ENCODE measurements at places on chromosomes 3 and 15.

GRCh38 chr3:156143136-156143535, 22.8 kb downstream of the KCNAB1 start:
- no peak for DNase-seq

GRCh38 chr15:78070049-78070700, 7.3 kb downstream of the TBC1D2B start:
- DNase-seq, result no peak

GRCh38 chr15:75161917-75162414, 39.7 kb upstream of the C15orf39 start:
- no peak for DNase-seq

- no peak for DNase-seq
Observed at GRCh38 chr3:44016818-44017217, 224.9 kb upstream of the TOPAZ1 start.

DNA sequence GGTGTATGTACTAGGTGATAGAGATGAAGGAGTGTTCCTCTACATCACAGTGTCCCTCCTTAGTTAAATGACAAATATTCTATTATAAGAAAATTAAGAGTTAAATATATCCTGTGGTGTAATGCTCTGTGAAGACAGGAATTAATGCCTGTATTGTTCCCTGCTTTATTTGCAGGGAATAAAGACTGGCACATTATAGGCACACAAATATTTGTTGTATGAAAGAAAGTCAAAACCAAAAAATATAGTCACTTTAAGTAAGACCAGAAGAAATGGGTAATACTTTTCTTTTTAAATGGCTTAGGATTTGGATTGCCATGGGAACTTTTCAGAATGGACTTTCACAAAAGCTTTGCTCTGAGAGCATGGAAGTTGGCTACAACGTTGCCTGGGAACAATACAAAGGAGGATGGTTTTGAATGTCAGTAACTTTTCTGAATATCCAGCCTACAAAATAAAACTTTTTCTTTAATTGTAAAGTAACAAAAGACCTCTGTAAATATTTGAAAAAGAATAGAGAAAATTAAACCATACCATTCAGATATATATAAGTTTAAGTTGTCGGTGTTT, 158.0 kb upstream of the P2RY1 start:
- DNase-seq, result no peak

DNA sequence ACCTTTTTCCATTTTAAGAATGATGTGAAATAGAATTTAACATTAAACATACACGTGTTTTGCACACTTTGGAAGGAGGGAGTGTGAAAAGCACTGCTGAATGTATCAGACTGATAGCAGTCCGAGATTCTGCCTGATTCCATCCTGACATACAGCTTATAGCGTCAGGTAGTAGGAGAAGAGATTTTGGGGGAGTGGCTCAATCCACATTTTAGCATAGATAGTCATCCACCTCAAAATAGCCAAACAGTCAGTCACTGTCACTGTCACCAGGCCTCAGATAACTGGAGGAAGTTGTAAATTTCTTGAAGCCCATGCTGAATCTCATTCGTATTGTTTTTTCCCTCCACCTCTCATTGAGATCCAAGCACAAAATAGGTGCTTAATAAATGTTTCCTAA, 35.4 kb upstream of the ARHGEF26 start:
- no peak for DNase-seq

DNA sequence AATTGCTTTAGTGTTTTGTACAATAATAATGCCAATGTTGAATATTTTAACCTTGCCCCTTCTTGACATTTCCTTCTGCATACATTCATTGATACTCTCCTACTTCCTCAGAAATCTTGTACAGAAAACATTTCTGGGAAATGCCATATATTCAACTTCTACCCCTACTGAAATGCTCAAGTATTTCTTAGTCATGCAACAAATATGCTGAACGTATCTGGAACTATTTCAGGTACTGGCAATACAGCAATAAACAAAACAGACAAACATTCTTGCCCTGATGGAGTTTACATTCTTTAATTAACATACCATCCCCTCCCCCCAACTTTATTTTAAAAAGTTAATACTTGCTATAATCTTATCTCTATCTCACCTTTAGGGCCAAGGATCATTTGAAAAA, 147.2 kb downstream of the STAG1 start:
- no peak for DNase-seq

- no peak for DNase-seq
Observed at GRCh38 chr3:104632521-104632920, 734.2 kb upstream of the ALCAM start.

- no peak for DNase-seq
Observed at GRCh38 chr15:44763848-44764247, 27.5 kb downstream of the TRIM69 start.

DNA sequence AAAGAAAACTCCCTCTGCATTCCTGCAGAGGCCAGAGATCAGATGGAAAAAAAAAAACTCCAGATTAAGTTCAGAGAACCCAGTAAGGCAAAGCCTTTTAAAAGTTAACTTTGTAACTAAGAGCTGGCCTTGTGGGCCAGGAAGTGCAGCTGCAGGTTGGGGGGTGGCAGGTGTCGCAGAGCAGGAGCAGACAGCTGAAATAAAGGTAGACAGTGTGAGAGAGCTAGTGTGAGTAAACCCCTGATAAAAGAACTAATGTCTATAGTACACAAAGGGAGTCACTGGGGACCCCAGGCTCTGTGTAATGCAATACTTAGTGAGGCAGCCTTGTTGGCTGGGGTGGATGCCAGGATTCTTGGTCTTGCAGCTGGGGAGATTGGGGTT, 42.1 kb downstream of the PPCDC start:
- DNase-seq, result no peak

GRCh38 chr3:9373465-9373864, 10.6 kb downstream of the THUMPD3 start:
- no peak for DNase-seq

DNA sequence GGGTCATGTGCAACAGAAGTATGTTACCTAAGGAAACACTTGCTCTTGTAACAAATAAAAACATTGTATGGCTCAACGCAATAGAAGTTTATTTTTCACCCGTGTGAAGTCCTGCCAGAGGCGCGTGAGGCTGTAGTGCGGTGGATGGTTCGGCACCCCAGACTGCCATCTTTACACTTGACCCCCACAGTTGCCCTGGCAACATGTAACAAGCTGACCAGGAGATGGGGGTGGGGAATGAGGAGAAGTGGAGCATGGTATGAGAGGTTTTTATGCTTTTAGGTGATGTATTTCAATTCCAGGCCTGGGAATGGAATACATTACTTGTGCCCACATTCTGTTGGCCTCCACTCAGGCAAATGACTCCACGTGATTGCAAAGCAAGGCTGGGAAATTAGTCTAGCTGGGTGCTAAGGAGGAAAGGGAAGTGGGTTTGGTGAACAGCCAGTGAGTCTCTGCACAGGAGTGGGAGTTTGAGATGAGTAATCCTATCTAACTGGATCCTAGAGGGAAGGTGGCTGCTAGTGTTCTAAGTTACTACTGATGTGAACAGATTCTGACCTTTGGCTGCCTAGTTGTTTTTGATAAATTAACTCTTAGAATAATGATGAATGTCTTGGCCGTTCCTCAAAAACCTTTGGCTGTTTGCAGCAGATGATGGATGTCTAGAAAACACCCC, 33.8 kb upstream of the GREM1 start:
- DNase-seq, result no peak

DNA sequence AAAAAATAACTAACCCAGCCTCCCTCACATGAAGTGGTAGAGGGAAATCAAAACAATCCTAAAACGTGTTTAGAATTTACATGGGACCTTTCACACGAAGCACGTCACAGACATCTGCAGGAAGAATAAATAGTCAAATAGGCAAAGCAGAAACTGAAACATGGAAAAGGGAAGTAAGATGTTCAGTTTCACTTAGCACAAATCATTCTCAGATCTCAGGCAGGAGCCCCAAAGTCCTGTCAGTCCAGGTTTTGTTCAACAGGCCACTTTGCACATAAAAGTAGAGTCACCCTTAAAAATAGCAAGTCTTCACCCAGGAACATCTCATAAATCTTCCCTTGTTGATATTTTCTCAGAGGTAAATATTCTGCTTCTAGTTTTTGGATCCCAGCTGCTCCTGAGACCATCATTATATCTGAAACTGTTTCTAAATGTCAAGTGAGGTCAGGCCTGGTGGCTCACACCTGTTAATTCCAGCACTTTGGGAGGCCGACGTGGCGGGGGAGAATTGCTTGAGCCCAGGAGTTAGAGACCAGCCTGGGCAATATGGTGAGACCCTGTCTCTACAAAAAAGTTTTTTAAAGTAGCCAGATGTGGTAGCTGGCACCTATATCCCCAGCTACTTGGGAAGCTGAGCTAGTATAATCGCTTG, 1.9 kb downstream of the RUBCN start:
- no peak for DNase-seq

- DNase-seq, result no peak
Observed at GRCh38 chr3:165903885-165904630, 66.8 kb upstream of the BCHE start.

DNA sequence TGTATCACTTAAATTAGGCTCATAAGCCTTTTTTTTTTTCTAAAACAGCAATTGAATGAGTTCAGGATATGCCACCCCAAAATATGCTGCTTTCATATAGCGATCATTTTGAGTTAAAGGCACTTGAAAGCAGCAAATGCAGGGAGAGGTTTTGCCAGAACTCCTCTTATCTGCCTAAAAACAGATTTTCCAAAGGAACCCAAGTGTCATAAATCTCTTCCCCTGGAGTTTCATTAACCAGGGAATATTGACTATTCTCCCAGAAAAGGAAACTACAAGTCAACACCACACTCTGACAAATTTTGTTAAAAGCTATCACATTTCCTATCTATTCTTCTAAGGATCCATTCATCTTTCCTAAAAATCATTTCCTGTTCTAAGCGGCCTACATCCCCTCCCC, 11.3 kb downstream of the DNAAF4 start:
- DNase-seq, result no peak

DNA sequence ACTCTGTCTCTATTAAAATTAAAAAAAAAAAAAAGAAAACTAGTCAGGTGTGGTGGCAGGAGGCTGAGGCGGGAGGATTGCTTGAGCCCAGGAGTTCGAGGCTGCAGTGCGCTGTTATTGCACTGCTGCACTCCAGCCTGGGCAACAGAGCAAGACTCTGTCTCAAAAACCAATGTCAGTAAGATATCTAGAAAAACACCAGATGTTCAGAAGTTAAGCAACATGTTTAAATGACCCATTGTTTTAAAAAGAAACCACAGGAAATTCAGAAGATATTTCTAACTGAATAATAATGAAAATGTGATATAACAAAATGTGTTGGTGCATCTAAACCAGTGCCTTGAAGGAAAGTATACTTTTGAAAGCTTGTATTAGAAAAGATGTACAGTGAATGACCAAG, 203.4 kb upstream of the CGNL1 start:
- no peak for DNase-seq

- no peak for DNase-seq
Observed at GRCh38 chr15:100229181-100230163, 112.3 kb downstream of the ADAMTS17 start.

GRCh38 chr3:111829023-111829422, 30.0 kb upstream of the PHLDB2 start:
- DNase-seq, result no peak

- no peak for DNase-seq
Observed at GRCh38 chr3:141044695-141045641, 6.2 kb upstream of the SPSB4 start.

DNA sequence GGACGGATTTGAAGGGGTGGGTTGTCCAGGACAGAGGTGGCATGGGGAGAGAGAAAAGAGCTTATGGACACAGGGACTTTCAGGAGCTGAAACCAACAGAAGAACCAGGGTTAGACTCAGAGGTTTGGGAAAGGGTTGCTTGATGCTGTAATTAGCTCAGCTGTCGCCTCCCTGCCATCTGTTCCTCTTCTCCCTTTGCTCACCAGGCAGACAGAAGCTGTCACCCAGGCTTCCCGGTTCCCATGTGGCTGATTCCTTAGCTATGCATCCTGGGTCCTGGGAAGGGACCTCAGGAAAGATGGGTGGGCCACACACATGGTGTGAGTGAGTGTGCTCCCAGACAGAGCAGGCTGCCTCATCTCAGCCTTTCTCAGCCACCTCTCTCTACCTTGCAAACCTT, 14.1 kb downstream of the PTPN23 start:
- DNase-seq, result no peak

DNA sequence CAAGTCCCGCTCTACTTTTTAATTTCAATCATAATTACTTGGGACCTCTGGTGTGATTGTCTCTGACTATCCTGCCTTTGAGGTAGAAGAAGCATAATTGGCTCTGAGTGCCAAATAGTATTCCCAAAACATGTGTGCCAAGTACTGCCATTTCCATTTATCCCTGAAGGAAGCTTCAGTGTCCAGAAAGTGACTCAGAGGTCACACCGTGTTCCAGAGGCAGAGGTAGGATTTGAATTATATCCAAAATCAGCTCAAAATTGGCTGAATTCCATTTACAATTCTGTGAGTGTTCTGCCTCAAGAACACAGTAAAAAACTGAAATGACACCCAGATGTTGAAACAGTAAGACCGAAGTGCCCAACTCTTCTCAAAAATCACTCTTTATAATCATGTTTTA, 255.3 kb downstream of the RSL24D1 start:
- no peak for DNase-seq

- DNase-seq, result no peak
Observed at GRCh38 chr3:107661447-107662123, 138.8 kb downstream of the BBX start.

DNA sequence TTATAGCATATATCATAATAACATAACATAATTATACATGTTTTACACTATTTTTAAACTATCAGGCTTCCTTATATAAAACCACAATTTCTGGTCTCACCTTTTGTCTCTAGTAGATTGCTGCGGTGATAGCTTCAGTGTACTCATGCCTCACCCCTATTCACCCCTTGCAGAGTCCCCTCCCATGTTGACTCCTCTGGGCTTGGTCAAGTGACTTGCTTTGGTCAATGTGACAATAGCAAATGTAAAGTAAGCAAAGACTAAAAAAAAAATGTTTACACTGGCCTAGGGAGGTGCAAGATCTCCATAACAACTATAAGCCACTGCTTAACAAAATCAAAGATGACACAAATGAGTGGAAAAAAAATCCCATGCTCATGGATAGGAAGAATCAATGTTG, 537.5 kb downstream of the ROBO1 start:
- no peak for DNase-seq

DNA sequence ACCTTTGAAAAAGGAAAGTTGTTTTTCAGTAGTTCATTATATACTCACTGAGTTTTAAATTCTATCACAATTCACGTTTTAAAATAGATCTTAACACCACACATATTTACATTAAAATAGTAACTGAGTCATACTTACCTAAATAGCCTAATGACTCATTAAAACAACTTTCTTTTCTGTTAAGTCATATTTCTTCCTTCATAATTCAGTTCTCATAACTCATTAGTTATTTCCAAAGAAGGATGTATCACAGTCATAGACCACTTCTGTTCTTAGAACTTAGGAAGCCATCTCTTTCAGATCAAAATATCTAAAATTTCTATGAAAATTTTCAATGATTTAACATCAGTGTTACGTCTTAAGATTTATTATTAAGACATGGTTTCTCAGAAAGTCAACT, 885.9 kb downstream of the FHIT start:
- no peak for DNase-seq

DNA sequence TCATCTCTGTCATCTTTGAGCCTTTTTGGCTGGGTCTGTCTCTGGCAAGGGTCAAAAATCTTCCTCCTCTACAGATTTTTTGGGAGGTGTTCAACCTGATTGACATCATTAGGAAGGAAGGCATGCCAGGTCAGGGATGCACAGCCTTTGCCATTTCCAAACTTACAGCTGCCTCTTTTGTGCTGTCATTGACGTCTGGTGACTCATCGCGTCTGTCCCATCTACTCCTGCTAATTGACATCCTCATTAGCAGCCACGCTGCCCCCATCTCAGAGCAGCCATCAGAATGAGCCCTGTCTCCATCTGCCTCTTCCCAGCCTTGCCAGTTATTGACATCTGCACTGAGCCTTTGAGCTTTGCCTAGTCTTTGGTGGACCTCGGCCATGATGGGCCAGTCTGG, 53.0 kb downstream of the PDIA5 start:
- DNase-seq, result no peak

Data from effector memory CD4-positive, alpha-beta T cell (primary cell).